B cell (primary cell): ENCODE measurements at places on chromosomes 11 and 22.

GRCh38 chr11:14455648-14456430 lies 43.8 kb downstream of the COPB1 start:
- DNase-seq: peak; percentile 8

GRCh38 chr11:93219440-93219839 lies 21.6 kb upstream of the SLC36A4 start:
- DNase-seq: no peak

GRCh38 chr11:96187822-96188221 lies 155.2 kb downstream of the MAML2 start:
- DNase-seq: no peak

DNA sequence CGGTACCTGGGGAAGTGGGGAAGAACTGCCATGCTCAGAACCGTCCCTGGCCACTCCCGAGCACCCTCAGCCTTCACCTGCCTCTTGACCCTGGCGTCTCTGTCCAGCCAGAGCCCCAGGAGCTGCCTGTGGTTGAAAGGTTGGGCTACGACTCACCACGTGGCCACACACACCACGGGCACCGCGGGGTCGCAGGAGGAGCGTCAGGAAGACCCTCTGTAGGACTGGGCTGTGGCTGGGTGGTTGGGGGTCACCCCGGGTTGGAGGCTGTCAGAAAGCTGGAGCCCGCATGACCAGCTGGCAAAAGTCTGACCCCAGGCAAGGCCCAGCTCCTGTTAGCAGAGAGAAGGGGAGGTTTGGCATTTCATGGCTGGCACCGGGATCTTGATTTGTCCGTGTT lies 11.5 kb downstream of the KRTAP5-5 start:
- DNase-seq: no peak

DNA sequence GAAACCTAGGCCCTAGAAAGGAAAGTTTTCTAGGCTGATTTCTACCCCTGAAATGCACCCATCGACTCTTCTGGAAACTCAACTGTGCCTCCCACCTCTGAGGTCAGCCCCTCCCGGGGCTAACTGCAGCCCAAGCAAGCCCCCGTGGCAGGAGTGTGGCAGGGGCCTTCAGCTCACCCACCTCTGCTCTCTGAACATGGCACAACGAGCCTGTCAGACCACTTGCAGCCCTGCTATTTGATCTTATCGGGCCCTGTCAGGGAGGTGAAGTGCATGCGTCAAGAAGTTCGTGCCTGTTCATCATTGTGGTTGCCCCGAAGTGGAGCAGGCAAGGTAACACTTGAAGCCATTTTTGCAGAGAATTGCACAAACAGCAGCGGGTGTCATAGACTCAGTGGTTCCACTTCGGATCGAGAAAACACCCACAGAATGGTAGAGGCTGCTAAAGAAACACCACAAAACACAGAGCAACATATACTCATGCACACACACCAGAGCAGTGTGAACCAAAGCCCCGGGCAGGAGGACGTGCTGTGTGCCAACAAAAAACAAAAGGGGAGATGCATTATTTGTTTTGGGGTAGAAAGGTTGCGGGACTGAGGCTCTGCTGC lies 262.7 kb downstream of the ETS1 start:
- no peak for DNase-seq

DNA sequence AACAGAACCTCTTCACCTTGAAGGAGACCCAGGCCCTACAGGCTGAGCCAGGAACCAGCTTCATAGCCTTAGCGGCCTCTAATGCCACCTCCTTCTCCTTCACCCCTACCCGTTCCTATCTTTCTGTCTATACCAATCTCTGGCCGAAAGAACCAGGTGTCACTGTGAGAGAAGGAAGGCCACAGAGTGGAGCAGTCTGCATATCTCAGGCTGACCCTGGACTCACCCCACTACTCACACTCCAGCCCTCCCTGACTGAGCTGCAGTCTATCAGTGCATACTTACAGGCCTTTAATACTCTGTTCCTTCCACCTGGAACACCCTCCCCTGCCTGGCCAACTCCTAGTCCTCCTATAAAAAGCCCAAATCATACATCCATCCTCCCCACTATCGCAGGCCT lies 32.7 kb downstream of the ARAP1 start:
- DNase-seq: no peak

DNA sequence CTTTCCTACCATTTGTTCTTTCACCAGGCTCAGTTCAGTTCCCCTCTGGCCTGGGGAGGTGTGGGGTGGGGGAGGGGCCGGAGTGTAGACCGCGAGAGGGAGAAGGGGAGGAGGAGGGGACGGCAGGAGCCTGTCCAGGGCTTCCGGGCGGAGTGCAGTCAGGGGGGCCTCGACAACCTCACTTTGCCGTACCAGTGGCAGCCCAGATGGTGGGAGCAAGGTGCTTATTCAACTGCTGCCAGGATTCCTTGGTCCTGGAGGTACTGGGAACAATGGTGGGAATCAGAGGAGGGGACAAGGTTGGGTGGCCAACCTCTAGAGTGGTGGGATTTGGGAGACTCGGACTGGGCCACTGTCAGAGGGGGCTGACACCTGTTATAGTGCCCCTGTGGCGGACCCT lies 1.2 kb downstream of the BACE1 start:
- peak; percentile 31 for DNase-seq

GRCh38 chr11:64894070-64894811 lies 15.8 kb upstream of the EHD1 start:
- DNase-seq: peak; percentile 91

DNA sequence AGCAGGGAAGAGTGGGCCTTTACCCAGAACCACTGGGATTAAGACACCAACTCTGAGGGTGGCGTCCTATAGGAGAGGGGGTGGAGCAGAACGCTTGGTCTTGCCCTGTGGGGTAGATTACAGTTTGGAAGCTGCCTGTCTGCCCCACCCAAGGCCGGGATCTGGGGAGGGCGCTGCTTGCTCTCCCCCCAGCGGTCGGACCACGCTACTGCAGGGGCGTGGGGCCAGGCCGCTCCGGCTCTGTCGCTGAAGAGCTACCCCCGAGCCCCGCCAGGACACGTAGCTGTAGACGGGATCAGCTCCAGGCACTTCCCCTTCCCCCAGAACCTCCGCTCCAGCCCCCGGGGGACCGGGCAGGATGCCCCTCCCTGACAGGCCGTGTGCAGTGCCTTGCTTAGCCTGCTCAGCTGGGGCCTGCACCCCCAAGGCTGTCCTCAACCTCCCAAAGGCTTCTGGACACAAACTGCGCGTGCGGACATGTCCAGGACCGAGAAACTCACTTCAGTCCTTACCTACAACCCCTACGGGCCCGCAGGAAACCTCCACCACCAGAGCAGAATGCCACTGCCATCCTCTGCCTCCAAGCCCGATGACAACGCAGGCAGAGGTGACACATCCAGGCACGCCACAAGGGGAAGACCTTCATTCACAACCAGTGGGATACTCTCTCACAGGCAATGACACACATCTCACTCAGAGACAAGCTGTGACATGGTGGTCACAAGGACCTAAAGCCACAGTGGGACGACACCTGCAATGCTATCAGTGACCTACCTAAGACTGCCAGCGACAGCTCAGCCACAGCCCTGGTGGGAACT lies 3.6 kb downstream of the AHNAK start:
- peak; percentile 84 for DNase-seq

- no peak for DNase-seq
Observed at GRCh38 chr22:23286296-23286695, 106.0 kb downstream of the BCR start.

- peak; percentile 88 for DNase-seq
Observed at GRCh38 chr22:42933485-42934091, 76.5 kb upstream of the ARFGAP3 start.
